ENCODE measurements at places on chromosomes 6 and 20. TPM values are rescaled to one million over a fixed set of nuclear protein-coding genes. Genes with fewer than 3 reads are reported as not detected.

DNA sequence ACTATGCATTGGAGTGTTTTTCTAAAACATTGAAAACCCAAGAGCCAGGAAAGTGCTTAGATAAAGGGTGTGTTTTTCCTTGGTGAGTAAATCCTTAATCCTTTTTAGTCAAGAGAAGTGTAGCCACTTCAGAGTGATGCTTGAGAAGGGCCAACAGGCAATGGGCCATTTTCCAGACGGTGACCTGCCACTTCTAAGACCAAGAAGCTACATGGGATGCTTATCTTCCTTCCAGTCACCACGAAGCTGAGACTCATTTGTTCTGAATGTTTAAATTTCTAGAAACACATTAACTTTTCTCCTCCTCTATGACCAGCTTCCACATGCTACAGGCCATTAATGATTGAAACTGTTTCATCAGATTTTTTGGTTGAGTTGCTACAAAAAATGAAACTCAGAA is 34.4 kb upstream of the NHSL1 start:
- DNase-seq: no peak

DNA sequence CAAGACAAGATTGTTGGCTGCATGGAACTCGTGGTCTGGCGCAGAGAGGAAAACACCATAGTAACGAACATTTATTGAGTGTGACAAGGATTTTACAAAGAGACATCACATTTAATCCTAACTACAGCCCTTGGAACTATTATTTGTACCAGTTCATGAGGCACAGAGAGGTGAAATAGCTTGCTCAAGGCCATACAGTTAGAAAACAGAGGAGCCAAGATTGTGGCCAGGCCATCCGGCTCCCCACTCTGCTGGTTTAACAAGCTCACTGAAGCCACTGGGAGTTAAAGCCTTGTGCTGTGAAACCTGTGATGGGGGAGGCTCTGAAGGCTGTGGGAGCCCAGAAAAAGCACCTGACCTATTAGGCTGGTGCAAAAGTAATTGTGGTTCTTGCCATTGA is 74.9 kb upstream of the ZNFX1 start:
- DNase-seq: no peak

GRCh38 chr6:121682666-121683065 is 247.2 kb downstream of the GJA1 start:
- no peak for DNase-seq

The ZBTB9 gene
- total RNA-seq: 3.3 TPM

- DNase-seq: no peak
Measured at GRCh38 chr6:150212778-150213177, 69.9 kb downstream of the PPP1R14C start.

DNA sequence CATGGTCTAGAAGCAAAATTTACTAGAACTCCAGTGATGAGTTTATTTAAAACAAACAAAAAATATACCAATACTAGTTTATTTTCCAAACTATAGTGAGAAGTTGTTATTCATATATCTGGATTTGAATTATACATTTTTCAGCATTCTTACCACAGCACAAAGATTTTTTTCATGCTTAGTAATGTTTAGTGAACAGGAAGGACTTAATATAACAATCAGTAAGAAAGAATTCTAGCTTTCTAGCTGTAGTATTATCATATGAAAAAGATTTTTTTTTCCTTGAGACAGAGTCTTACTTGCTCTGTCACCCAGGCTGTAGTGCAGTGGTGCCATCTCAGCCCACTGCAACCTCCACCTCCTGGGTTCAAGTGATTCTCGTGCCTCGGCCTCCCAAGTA is 13.8 kb downstream of the MARCKS start:
- no peak for DNase-seq

DNA sequence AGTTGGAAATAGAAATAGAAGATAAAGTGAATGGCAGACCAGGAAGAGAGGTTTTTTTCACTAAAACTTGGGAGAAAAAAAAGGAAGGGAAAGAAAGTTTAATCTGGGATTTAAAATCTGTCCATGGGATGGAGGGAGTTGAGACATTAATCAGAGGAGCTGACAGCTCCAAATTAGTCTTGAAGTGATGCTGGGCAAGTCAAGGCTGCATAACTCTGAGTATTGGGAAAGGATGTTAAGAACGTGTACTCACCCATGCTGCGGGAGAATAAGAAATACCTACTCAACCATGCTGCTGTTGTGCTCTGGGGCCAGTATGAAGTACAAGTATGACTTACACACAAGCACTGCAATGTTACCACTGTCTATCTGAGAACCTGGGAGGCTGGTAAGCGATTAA is 47.5 kb downstream of the SNRNP48 start:
- no peak for DNase-seq

The POM121L2 gene
- not detected for total RNA-seq

The C20orf204 gene
- 0.69 TPM for total RNA-seq

- no peak for DNase-seq
Measured at GRCh38 chr6:148854992-148855391, 108.2 kb downstream of the UST start.

- no peak for DNase-seq
Measured at GRCh38 chr6:56102216-56102615, 145.2 kb downstream of the COL21A1 start.

- DNase-seq: no peak
Measured at GRCh38 chr6:22596011-22596410, 26.6 kb downstream of the HDGFL1 start.

DNA sequence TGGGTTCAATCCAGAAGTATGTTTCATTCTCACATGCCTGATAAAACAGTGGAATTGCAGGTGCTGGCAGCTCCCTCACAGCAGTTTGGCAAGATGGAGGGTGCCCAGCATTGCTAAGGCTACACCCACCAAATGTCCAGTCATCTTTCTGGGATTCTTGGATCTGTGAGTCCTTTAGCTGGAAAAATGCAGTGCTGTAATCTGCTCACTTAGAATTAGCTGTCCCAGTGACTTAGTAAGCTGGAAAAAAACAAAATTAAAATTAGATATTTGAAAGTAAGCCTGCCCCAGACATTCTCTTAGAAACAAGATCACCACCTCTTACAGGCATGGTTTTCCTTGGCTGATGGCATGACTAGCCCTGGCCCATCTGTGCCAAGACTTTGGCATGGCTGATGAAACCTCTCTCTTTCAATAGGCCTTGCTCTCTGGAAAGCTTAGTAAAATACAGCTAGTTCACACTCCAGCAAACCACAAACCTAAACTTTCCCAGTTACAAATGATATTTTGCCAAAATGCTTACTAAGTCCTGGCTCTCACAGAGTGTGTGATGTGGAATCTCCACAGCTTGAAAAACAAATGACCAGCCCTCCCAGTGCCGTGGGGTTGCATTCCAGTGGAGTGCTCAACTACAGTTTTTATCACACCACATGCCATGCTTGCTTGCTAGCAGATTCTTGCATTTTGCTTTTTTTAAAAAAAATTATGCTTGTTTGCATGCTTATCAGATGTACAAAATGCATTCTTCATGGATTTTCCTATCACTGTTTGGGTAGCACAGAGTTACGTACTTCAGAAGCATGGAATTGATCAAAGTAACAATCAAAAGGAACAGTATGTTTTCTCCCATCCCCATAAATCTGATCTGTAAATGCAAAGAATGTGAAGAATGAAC is 261.5 kb downstream of the EYA4 start:
- DNase-seq: peak; percentile 28
